ENCODE measurements at places on chromosomes 1 and 21.

GRCh38 chr1:9037476-9038337 lies 11.5 kb upstream of the SLC2A7 start:
- no peak for DNase-seq

DNA sequence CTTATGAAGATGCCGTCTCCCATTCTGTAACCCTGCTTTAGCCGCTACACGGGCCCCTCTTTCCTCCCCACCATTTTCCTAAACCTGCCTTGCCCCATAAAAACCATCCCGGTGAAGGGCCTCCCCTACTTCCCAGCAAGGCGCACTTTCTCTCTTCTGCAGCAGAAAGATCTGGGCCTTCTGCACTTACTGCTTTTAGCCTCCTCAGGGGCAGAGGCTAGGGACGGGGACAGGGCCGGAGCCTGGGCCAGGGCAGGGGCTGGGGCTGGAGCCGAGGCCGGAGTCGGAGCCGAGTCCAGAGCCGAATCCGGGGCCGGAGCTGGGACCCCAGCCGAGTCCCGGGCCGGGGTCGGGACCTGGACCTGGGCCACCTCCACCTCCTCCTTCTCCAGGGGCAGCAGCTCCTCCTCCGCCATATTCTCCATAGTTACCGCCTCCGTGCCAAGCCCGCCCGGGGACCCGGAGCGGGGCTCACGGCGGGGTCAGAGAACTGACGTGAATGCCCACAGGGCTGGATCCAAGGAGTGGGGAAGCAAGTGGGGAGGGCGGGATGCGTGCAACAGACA lies 382 bp downstream of the TRMT1L start:
- DNase-seq: no peak

GRCh38 chr1:116154536-116154935 lies 43.3 kb downstream of the MAB21L3 start:
- DNase-seq: no peak

DNA sequence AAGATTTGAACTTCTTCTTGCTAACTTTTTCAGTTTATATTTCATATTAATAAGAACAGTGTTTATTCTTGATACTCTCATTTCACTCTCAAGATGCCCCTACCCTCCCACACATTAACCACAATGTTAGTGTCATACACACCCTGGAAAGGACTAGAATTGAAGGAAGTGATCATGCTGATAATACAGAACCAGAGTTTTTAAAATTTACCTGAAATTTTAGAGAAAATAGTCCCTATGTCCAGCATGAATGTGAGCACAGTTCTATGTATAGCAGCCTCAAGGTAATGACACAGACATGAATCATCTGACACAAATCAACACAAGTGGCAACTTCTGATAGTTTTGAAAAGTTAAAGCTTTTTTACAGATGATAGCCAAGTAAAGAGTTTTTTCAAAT lies 26.0 kb downstream of the RGS1 start:
- DNase-seq: no peak

DNA sequence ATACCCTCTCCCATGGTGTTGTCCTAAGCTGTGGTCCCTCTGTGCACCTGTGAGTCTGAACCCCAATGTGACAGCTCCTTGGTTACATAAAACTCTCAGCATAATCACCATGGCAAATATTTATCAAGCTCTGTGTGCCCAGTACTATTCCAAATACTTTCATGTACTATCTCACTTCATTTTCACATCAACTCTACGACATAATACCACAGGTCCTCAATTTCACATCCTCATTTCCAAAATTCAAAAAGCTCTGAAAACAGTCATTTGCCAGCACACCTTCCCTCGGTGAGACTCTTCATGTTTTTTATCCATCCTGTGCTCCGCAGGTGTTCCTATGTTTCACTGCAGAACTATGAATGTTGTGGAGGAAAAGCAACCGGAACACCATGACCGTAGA lies 12.4 kb upstream of the CREG1 start:
- DNase-seq: no peak

DNA sequence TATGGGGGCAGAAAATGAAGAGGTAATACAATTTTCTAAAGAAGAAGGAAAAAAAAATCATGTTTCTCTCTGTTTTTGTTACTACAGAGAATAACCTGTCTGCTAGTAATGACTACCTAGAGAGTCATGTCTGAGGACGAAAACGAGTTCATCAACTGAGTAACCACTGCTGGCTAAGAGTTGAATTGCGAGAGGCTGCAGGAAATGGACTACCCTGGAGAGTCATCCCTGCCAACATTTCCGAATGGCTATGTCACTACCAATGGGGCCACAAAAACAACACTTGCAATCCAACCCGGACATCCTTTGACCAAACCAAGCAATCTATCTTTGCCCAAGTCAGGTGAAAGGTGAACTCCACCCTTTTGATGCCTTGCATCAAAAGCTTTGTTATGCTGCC lies 120.6 kb downstream of the FCRL5 start:
- peak; percentile 80 for DNase-seq

GRCh38 chr1:105072850-105073249 lies 1323.2 kb downstream of the AMY1C start:
- DNase-seq: no peak

DNA sequence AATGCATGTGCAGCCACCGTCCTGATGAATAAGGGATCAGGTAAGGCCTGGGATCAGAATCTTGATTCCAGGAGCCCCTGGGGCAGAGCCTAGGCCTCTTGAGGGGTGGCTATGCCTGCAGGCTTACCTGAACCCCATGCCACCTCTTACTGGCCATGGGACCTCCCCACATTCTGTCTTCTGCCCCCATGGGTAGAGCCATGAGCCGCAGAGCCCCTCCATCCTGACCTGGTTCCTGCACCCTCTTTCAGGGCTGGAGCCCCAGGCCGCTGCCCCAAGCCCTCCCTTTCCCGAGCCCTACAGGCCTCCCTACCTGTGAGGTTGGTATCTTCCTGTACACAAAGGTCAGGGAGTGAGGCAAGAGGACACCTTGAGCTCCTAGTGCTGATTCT lies 120.8 kb downstream of the DMRTB1 start:
- DNase-seq: no peak

DNA sequence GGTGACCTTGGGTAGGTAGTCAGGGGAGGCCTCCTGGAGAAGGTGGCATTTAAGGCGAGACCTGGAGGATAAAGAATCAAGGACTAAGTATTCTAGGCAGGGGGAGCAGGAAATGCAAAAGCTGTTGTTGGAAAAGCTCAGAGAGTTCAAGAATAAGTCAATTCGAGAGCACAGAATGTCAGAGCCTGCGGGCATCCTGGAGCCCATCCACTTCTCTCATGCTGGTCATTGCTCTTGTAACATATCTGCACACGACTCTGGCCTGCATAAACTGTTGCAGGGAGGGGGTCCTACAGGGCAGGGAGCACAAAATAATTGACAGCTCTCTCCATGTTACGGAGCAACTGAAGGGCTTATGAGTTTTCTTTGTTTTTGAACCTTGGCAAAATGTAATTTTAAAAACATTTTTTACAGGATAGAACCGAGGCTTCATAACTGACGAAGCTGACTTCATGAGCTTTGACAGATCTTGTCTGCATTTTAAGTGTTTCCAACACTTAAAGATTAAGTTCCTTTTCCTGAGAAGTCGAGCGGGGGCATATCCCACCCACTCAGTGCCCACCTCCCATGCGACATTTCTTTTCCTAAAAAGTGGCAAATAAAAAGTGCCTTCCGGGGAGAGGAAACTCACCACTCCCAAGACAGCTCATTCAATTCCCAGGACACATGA lies 4.2 kb downstream of the PLA2G5 start:
- no peak for DNase-seq

DNA sequence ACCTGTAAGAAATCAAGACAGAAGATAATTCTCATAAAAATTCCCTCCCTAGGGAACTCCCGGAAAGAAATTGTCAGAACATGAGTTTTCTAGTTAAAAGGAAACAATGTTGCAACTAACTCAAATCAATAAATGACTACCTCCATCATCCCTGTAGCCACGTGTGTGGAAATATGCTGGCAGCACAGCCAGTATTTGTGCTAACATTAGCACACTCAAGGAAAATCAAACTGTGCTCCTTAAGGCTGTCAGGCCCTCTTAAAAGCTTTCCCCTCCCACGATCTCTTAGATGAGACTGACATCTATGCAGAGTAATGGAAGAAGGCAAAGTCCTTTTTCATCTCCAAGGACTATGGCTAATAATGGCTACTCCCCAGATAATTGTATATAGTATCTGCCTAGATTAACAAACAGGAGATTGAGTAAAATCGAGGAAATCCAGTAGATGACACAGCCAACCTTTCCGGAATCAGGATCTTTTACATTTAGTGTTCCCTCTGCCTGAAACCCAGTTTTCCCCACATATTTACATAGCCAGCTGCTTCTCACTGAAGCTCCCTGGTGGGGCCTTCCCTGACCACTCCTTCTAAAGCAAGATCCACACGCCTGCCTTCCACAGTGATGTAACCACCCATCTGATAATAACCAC lies 50.9 kb upstream of the NR5A2 start:
- no peak for DNase-seq

DNA sequence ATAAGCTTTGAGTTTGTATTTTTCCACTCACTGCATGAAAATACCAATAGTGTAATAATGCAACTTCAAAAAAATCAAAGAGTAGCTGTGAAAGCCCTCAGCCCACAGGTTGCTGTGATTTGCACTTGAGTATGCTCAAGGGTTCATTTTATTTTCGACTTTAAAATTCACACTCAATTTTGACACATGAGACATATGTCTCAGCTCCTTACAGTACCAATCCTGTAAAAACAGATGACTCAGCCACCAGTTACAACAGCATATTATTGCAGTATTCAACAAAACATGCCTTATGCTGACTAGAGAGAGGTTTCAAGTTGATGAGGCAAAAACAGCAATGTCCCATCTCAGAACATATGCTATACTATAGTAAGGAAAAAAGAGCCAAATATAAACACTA lies 66.1 kb downstream of the CYYR1 start:
- DNase-seq: peak; percentile 17

- DNase-seq: peak; percentile 56
Observed at GRCh38 chr1:65958561-65959350, 166.1 kb downstream of the PDE4B start.

DNA sequence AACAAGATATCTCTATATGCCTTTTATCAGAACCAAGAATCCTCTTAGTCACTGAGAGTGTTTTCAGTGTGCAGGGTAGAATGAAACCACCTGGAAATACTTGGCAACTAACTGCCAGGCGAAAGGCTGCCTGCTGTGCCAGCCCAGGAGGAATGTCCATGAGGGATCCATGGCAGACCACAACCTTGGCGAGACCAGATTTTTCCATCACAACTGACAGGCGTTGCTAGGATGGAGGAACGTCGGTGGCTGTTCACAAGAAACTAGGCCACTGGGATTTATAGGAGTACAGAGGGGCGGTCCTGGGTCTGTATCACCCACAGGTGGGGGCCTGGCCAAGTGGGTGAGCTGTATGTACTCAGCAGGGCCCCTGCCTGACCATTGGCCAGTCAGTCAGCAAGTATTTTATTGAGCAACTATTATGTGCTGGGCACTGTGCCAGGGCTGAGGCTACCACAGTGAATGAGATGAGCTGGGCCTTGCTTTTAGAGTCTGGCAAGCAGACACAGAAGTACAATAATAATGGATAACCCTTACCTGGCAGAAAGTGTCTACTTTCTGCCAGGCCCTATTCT lies 199.4 kb downstream of the FOXD2 start:
- DNase-seq: no peak

- DNase-seq: no peak
Observed at GRCh38 chr1:229013981-229014380, 256.9 kb upstream of the RAB4A start.

GRCh38 chr1:230401763-230402294 lies 24.3 kb downstream of the PGBD5 start:
- peak; percentile 24 for DNase-seq

- DNase-seq: no peak
Observed at GRCh38 chr1:113812661-113813135, 422 bp upstream of the RSBN1 start.

DNA sequence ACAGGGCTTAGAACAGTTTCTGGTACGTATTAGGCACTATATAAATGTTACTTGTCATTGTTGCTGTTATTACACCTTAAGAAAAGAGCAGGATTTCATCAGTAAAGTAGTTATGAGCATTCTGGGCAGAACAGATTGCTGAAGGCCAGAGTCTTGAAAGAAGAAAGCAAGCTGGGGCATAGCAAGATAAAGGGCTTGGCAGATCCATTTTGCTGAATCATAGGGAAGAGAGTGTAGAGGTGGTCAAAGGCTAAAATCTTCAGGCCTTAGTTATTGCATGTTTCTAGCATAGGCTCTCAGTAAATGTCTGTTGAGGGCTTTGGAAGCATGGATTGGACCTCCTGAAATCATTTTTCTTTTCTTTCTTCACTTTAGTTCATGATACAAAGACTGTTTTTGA lies 67.5 kb downstream of the PLA2G4A start:
- no peak for DNase-seq

DNA sequence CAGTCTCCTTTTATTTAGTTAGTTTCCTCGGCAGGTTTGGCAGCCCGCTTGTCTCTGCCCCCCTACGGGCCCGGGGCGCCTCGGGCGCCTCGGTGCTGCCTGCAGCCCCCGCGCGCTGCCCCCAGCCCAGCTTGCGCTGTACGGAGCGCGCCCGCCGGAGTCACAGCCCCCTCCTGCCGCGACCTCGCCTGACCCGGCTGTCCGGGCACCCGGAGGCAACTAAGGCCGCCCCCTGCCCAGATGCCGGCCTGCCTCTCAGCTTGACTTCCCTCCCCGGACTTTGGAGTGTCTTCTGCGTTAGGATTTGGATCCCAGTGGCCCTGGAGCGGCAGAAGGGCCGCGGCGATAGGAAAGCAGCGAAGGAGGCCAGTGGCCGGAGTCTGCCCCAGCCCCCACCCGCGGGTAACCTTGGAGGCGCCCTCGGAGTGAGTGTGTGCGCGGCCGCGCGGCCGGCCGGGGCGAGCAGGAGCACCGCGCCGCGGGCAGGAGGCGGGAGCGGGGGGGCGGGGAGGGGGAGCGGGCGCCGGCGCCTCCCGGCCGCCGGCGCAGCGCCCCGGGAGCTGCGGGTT lies 7.6 kb downstream of the CDKN2C start:
- DNase-seq: peak; percentile 54

DNA sequence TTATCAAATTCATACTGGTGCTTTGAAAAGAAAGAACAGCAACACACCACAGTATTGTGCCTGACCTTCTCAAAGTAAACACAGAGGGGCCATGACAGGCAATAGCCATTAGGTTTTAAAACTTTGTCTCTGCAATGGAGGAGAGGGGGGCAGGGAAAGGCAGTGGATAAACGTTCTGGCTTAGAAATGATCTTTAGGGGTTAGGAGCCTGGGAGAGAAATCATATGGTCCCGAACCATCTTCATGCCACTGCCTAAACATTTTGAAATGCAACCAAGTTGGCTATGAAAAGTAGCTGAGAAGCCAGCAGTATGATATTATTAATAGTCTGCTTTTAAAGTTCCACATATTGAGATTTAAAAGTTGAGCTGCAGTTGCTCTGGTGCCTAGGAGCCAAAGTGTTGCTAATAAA lies 39.8 kb downstream of the PLPP3 start:
- no peak for DNase-seq

DNA sequence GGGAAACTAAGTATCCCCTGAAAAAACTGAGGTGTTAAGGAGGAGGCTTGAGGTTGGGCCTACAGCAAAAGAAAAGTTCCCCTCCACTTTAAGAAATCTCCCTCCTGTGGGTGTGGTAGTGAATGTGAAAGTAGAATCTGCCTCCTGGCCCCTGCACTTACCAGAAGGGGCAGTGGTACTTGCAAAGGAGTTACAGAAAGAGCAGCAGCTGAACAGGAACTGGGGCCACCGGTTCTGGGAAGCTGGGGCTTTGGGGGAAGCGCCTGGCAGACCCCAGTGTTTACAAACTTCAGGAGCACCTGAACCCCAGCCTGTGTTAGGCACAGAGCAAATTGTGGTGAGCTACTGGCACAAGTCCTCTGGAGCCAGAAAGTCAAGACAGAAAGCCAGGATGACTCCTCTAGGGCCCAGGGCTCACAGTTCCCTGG lies 250.2 kb upstream of the FGGY start:
- no peak for DNase-seq

- DNase-seq: no peak
Observed at GRCh38 chr1:101278845-101279244, 42.0 kb downstream of the S1PR1 start.

All from kidney tubule cell (primary cell).